ENCODE measurements at places on chromosomes 1 and 21.

DNA sequence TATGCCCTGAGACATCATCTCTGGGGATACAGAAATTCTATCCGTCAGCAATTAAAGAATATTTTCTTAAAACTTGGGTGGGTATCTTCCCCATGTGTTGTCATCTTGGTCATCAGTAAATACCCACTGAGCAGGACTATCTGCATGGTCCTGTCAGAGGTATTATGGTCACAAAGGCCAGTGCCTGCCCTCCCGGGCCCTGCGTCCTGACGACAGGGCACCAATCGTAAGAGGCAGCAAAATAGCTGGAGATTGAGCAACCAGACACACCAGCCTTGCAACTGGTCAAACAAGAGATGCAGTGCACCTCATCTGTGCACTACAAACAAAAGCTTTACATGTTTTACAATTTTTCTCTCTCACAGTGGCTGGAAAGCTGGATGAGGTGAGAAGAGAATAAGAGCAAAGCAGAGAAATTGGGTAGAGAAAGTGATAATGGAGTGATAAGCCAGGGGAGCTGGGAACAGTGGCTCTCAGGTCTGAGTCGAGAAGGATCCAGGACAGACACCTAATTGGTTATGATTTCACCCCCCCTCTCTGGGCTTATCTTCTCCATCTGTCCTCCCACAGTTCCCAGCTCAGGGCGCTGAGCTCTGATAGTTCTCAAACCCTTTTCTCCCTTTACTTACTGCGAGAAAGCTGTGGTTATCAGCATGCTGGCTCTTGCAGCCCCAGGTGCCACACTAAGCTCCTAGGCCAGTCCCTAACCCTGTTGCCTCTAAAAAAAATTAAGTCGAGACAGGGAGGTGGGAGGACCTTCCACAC, 8.8 kb upstream of the SRP9 start:
- DNase-seq = no peak

DNA sequence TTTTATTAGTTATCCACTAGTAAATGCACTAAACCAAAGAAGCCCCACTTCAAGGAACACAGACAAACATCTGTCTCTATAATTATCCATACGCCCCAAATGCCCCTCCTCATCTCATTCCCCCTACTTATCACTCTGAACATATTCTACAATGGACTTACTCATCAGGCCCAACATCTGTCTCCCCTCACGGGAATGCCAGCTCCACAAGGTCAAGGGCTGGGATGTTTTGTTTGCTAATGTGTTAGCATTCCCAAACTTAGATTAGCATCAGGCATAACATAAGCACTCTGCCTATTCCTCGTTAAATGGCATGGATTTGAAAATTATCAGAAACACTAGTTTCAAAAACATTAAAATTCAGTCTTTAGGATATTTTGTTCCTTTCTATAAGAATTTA, 279.5 kb downstream of the DSCAM start:
- DNase-seq = no peak

DNA sequence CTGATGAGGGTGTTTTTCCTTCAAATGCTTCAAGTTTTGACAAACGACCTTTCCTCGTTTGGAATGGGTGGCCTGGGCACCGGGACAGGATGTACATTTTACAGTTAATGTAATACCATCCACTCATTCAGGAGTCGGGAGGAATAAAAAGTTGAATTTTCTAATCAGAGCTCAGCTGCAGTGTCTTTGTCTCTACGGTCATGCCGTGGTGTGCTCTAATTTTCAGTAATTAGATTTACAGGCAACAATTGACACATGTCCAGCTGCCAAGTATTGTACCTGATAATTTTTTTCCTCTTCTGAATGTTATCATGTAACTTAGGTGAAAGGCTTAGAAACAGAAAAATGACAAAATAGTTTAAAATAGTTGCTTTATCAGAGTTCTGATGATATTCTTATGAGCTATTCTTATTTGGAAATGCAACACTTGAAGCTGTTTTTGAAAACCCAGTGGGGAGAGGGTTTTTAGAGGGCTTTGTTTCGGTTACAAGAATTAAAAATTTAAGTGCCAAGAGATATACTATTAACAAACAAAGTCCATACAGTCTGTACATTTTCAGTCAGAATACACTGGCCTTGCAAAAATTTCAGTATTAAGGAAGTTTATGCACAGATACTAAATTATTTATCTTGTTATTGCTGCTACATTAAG, 1.0 kb downstream of the CDKN2C start:
- no peak for DNase-seq

- DNase-seq = no peak
These were observed 515.1 kb upstream of the PTBP2 start for GRCh38 chr1:96206451-96206850.

DNA sequence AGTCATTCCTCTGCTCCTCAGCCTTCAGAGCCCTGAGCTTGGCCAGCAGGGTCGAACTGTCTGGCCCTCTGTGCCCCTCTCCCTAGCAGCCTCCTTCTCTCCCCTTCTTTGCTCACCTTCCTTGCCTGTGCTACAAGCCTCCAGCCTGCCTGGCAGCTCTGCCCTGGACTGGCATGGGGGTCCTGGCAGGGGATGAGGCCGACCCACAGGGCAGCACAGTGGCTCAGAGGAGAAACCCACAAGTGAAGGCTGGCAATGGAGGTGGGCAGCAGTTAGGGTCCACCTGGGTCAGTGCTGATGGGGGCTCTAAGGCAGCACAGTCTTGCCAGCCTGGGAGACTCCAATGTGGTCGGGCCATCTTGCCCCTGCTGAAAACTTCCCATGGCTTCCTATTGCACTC, 274.2 kb downstream of the GRIK3 start:
- DNase-seq = no peak

- peak; percentile 40 for DNase-seq
These were observed 45.2 kb downstream of the C8B start for GRCh38 chr1:56920591-56921001.

DNA sequence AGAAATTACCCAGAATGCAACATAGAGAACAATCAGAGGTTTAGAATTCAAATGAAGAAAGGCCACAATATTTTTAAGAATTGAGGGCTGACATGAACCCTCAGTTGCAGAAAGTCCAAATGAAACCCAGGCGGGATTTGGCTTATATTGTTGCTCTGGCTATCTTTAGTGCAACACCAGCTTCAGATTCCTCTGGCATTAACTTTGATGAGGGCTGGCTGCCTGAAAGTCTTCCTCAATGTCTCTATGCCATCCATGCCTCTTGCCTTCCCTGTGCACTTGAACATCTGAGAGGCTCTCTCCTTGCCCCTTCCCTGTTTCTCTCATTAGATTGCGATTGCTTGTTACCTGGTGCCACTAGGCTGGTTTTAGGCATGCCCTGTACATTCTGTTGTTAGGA, 31.2 kb upstream of the DPT start:
- no peak for DNase-seq

DNA sequence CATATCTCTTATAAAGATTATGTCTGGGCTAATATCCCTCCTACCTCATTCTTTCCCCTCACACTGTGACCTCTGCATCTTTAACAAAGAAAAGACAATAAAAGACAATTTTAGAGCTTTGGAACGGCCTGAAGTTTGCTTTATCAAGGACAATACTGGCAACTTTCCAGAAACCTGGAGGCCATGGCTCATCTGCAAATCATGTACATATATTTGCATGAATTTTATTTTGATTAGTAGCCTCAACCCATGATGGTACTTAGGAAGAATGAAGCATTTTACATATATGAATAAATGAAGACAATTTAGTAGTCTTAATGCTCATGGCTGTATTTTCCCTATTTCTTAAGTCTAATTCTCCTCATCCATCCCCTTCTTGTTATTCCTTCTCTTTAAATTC, 612.2 kb upstream of the CXADR start:
- DNase-seq = no peak

- DNase-seq = no peak
These were observed 55.6 kb downstream of the DDR2 start for GRCh38 chr1:162687870-162688269.

- DNase-seq = peak; percentile 72
These were observed 464.8 kb upstream of the USP24 start for GRCh38 chr1:55679971-55680370.

- DNase-seq = no peak
These were observed 142.8 kb upstream of the COA6 start for GRCh38 chr1:234230414-234230862.

DNA sequence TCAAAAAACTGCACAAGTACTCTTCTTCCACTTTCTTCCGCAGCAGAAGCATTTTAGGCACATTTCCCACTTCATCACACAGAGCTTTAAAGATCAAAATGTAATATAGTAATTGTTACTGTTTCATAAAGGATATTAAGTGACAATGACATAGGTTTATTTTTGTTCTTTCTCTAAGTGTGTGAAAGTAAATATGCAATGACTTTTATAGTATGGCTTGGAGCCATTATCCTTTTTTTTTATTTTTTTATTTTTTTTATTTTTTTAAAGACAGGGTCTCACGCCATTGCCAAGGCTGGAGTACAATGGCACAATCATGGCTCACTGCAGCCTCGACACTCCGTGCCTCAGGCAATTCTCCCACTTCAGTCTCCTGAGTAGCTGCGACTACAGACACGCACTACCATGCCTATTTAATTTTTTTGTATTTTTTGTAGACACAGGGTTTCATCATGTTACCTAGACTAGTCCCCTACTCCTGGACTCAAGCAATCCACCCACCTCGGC, 7.0 kb downstream of the TRIM33 start:
- no peak for DNase-seq

DNA sequence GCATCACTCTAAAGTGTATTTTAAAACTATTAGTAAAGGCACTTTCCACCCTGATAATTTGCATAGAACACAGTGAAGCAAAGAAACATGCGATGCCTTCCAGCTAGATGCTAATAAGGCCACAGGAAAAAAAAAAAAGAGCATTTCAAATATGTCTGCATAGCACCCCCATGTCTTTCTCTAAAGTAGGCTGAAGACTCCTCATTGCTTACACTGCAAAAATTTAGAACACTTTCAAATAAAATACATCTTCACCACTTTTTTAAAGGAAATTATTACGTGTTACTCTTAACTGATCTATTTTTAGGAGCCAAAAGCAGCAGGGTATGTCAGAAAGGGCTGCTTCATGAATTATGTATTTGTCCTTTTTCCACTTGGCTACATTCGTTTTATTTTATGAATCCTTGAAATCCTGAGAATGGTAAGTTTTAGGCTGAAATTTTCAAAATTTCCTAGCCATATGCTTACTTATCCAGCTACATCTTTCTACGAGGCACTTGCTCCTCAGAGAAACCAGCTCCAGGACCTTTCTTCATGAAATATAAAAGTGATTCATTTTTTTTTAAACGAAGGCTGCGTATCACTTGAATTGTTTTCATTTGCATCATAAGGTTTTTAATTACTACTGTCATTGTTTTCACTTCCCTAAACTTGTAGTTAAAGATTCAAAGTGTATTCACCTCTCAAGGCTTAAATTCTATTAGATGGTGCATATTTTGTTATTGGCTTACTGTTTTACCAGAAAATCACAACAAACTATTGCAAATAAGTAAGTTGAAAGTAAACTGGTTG, 513.0 kb downstream of the PTPRC start:
- no peak for DNase-seq

DNA sequence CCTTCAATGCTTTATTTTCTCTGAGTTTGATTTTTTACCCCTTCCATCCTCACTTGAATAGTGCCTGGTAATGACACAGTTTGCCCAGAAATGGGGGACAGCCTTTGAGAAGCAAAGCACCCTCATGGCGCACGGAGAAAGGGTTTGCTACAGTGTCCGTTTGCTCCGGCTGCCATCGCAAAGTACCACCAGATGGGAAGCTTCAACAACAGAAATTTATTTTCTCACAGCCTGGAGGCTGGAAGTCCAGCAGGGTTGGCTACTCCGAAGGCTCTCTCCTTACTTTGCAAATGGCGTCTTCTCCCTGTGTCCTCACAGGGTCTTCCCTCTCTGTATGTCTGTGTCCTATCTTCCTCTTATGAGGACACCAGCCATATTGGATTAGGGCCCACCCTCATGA, 327.7 kb upstream of the KAZN start:
- DNase-seq = no peak

GRCh38 chr1:9413071-9413876, 120.6 kb downstream of the SPSB1 start:
- DNase-seq = peak; percentile 78

- peak; percentile 15 for DNase-seq
These were observed 4.5 kb downstream of the KCNJ9 start for GRCh38 chr1:160085686-160086455.

DNA sequence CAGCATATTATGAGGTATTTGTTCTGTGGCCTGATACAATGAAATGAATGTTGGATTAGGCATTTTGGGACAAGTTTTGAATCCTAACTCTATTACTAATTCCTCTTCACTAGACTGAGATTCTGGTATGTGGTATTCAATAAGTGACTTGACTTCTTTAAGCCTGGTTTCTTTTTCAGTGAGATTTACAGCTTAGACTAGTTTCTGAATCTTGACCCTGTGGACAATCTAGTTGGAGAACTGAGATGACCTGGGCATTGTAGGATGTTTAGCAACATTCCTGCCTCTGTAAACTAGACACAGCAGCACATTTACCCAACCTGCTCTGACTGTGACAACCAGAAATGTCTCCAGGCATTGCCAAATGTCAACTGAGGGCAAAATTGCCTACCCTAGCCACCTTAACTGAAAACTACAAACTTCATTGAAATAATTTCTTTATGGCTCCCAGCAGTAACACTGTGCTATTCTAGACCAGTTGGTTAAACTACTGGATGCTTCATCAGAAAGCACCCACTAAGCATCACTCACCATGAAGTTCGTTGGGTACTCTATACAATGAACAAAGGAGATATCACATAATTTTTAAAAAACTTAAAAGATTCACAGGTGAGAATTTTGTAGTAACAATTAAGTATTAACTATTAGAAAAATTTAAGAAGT, 16.8 kb downstream of the PTPRC start:
- DNase-seq = no peak

- DNase-seq = no peak
These were observed 4.9 kb downstream of the SFT2D2 start for GRCh38 chr1:168230709-168231108.

GRCh38 chr21:41923631-41924367, 30.0 kb downstream of the C2CD2 start:
- DNase-seq = no peak

DNA sequence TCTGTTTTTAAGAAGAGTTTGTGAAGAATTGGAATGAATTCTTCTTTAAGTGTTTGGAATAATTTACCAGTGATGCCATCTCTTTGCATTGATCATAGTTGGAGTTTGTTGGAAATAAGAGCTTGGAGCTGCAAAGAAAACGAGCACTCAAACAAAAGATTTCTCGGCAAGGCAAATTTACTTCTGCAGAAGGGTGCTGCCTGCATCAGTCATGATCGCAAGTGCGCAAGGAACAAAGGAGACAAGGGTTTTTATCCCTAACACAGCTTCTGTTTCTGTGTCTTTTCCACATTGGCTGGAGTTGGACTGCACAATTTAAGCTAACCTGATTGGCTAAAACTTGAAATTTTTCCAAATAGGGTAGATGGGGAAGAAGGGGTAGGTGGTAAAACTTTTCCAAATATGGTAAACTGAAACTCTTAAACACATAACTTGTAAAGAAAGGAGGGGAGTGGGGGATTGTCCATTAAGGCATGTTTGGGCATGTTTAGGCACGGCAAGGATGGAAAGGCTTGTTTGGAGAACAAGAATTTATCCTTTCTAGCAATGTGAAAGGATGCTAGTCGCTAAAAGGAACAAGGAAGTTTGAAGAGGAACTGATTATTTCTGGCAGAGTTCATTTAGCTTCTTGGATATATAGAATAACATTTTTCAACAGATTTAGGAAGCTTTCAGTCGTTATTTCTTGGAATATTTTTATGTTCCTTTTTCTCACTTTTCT, 3.5 kb upstream of the AADACL4 start:
- no peak for DNase-seq
